ENCODE measurements at places on chromosomes 2 and 18.

DNA sequence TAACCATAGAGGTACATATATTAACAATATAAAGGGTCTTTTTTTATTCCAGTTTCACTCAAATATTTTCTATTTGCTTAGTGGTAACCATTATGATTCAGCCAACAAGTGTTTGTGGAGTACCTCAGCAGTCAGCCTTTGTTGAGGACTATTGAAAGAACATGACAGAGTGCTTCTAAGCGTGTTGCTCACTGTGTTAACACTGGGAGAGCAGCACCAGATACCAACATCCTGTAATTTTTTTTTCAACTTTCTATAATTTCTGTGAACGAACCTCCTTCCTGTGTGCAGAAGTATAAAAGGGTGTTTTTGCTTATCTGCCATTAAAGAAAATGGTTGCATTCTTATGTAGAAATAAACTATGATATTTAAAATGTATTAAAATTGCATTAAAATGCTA, 239.0 kb downstream of the PHLPP1 start:
- no peak for DNase-seq

GRCh38 chr18:55513161-55513560, 74.8 kb downstream of the TCF4 start:
- DNase-seq = no peak

DNA sequence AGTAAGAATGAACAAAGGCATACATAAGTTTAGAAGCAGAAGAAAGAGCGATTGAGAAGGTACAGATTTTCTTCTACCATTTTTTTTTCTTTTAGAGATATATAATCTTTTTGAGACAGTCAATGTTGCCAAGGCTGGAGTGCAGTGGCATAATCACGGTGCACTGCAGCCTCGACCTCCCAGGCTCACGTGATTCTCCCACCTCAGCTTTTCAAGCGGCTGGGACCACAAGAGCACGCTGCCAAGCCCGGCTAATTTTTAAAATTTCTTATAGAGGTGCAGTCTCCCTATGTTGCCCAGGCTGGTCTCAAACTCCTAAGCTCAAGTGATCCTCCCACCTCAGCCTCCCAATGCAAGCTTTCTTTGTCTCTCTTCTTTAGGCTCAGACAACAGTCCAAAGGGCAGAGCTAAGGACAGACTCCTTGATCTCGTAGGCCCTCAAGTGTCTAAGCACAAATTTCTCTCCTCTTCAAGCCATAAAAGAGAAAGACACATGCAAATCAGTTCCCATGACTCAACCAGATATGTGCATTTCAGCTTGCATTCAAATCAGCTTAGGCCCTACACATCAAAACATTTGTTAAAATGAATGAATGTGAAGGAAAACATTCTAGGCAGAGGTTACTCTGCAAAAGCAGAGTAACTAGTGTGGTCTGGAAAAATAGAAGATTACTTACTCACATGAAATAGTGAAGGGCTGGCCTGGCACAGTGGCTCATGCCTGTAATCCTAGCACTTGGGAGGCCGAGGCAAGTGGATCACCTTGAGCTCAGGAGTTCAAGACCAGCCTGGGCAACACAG, 18.0 kb downstream of the ITSN2 start:
- no peak for DNase-seq

- no peak for DNase-seq
Measured at GRCh38 chr2:218754781-218755180, 27.2 kb upstream of the CYP27A1 start.

DNA sequence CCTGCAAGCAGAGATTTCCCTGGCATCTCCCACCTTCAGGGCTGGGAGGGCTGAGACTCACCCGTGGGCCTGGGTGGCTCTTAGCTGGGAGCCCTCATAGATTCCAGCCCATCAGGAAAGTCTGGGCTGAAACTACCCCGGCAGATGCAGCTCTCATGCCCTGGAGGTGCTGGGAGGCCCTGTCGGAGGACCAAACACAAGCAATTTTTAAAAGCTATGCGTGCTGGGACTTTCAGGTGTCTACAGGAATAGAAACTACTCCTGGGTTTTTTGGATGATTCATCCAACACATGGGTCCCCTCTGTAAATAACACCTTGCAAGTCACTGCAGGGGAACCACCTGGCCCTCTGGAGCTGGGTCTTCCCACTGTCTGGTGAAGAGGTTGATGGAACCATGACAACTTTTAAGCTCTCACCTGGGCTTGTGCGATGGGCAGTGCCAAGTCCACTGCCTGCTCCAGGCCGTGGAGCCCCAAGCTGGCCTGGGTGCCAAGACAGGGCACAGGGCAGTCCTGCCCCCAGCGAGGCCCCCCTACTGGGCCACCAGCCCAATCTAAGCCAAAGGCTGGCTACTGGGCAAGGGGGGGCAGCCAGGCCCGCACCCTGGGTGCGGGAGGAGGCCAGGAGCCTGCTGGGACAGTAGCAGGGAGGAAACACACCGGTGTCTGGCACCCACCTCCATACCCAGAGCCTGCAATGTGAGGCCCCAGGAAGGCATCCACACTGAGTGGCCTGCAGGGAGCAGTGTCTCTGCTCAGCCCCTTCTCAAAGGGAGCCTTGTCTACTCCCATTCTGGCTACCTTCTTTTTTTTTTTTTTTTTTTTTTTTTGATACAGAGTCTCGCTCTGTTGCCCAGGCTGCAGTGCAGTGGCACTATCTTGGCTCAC, 1.1 kb upstream of the GPR55 start:
- peak; percentile 24 for DNase-seq

All from CD4-positive, alpha-beta T cell treated with Interleukin-2 at 100 ng/mL for 4 hours (primary cell).